Activated B cell treated with CpG ODN at 0.5 μM for 24 hours (primary cell): ENCODE measurements at places on chromosomes 2 and 18.

DNA sequence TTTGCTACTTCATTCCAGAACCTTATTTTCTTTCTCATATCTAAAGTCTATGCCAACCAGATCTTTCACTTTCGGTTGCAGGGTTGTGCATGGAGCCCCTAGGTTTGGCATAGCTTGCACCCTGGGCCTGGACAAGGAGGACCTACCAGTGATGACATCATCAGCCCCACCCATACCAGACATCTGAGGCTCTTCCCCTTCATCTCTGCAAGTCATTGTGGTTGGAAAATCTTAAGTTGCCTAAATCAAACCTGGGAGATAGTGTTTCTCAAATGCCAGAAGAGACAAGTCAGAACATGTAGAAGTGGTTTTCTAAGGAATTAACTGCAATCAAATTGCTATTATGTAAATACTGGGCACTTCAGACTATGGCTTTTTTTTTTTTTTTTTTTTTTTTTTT is 363.3 kb downstream of the ZNF516 start:
- no peak for DNase-seq

DNA sequence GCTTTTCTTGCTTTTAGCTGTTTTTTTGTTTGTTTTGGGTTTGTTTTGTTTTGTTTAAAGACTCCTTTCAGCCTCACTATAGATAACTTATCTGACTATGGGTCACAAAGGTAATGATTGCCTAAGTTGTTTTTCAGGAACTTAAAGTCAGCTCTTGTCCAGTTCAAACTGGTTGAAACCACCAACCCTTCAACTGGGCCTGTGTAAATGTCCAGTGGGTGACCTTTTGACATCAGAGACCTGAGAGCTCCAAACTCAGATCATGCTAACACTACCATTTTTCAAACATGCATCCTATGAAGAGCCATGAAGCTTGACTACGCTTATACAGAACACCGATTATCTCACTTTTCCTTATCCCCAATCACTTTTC is 144.6 kb upstream of the RMP24 start:
- DNase-seq, result no peak

- DNase-seq, result no peak
These were observed 265.5 kb downstream of the ATAD2B start for GRCh38 chr2:23661276-23662050.

GRCh38 chr2:209936106-209936666 is 66.3 kb upstream of the RPE start:
- DNase-seq, result no peak

GRCh38 chr2:143955401-143956065 is 564.4 kb downstream of the ZEB2 start:
- DNase-seq, result no peak

DNA sequence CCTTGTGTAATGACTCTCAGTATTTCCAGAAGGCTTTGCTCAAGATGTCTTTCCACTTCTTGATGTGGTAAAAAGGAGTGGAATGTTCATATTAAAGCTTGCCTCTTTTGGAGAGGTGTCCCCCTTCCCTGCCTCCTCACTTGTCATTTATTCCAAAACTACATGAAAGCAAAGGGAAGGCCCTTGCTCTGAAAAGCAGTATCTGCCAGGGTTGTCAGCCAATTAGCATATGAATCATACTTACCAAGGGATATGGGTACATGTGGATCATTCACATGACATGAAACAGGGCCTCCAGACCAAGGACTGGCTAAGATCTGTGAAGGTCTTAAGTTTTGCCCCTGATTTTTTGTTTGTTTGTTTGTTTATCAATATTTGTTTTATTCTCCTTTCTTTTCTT is 31.3 kb downstream of the ANXA4 start:
- no peak for DNase-seq
